ENCODE measurements at places on chromosomes 11 and 22.
A peak's percentile ranks its signal among the peaks of the same experiment; 100 is the strongest.

DNA sequence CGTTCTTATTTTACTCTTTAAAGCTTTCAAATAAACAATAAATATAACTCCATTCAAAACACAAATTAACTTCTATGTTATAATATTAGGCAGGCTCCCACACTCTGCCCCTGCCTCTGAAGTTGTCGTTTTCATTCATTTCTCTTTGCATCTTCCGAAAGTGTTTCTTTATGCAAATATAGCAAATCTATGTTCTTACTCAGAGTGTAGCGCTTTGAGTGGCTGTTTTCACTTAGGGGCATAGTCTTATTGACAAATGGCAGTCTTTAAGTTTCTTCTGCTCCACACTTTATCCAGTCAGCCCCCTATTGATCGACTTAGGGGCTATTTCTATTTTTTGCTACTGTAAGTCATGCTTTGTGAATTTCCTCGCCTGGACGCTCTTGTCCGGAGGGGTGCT is 45.3 kb upstream of the RTL6 start:
- DNase-seq, result no peak

- peak; percentile 72 for DNase-seq
These were observed 1.5 kb downstream of the SLC43A1 start for GRCh38 chr11:57513911-57514537.

DNA sequence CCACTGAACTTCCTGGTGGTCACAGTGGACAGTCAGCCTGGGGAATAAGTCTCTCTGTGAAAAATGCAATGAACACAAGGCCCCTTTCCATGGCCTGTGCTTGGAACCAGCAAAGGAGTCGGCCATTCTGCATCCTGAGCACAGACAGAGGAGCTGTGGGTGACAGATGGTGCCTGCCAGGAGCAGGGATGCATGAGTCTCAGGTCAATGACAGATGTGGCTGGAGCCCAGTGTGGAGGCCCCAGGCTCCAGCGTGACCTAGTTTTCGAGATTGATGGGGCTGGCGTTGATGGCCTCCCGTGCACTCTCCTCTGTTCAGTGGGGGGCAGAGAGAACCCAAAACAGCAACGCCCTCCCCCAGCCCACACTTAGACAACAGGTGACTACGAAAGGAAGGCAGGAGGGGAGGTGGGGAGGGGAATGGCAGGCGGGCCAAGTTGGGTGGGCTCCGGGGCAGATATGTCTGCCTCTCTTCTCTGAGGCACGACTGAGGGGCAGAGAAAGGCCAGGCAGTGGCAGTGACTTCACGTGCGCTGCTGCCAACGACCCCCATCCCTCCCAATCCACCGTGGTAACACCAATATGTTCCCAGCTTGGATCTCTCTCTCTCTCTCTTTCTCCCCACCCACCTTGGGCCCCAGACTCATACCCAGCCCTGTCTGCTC is 34.4 kb upstream of the CD5 start:
- peak; percentile 28 for DNase-seq

GRCh38 chr11:70671083-70671482 is 272.8 kb downstream of the CTTN start:
- no peak for DNase-seq

DNA sequence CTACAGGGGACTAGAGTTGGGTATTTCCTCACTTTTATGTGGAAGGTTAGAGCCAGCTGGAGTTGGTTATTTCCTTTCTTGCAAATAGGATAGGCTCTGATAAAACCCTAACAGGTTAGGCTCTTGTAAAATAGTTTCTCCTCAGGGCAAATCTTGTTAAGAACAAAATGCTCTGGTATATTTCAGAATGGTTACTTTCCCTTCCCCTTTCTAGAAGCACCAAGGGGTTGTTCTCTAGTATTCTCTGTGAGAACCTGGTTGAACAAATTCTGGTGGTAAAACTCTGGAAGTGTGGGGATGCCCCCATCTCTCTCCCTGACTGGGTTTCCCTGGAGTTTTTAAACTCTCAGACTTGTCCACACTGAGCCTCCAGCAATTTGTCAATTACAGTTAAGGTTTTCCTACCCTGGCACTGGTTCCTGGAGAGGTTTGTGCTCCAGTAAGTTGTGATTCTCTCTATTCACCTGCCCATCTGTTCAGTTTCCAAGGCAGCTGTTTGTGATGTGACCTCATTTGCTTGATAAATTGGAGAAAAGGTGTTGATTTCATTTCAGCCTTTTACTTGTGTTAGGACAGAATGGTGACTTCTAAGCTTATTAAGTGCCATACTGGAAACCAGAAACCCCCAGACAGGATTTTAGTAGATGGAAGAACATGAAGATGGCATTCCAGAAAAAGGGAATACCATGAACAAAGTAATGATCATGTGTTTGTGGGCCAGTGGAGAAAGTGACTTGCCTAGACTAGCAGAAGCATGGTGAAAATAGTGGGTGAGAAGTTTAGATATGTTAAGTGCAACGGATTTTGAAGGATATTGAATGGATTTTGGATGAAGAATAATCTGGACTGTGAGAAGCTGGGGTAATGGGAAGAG is 64.6 kb downstream of the EXT2 start:
- DNase-seq, result no peak

GRCh38 chr11:2573240-2574042 is 126.4 kb downstream of the KCNQ1OT1 start:
- peak; percentile 32 for DNase-seq

DNA sequence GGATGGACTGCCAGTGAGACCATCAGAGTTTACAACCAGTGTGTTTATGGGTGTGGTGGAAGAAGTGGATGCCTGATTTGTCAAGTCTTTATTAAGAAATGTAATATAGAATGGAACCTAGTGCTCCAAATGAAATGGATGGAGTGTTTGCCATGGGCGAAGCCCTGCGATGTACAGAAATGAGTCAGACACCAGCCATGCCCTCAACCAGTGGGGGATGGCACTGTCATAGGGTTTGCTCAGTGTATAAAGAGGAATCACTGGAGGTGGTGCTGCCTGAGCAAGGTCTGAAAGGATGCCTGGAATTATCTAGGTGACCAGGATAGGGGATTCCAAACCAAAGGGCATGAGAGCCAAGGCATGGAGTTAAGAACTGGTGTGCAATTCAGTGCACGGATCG is 120.9 kb upstream of the MTNR1B start:
- no peak for DNase-seq

- no peak for DNase-seq
These were observed 565.8 kb upstream of the LRRC4C start for GRCh38 chr11:42025121-42025803.

DNA sequence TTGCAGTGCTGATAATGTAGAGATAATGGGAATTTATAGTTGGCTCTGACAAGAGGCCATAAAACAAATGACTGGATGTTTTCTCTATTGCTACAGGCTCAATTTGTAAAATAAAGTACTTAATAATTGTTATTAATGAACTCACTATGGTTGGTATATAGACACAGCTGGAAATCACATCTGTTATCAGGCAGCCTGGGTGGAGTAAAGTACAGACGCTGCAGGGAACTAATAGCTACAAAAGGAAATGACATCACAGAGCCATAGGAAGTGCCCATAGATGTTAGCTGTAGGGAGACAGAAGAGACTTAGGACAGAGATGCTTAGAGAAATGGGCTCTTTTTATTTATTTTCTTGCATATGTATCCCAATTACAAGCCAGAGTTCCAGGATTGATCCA is 81.0 kb upstream of the SNX19 start:
- DNase-seq, result no peak

- DNase-seq, result no peak
These were observed 81.9 kb upstream of the SPON1 start for GRCh38 chr11:13880634-13881033.

- no peak for DNase-seq
These were observed 2.8 kb downstream of the CORO1B start for GRCh38 chr11:67440229-67441097.

DNA sequence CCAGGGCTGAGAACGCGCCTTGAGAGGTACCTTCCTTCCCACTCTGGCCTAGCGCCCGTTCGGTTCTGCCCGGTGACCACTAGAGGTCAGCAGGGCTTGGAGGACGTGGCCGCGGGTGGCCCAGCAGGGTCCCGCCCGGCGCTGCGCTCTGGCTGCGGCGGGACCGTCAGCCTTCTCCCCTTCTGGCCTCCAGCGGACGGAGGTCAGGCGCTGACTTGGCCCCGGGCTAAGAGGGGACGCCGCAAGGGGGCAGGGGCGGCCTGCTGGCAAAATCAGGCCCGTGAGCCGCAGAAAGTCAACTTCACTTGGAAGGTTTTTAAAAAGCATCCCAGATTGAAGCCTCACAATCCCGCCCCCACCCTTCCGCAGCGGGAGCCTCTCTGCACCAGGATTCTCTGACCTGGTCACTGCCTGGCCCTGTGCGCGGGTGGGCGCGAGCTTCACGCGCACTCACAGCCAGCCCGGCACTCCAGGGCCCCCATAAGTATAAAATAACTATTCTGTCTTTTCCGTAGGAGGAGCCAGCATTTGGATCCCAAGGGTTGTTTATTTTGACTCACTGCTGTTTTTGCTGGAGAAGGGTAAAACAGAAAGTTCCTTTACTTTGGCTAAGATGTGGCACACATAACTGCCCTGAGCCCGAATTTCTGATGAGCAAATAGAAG is 23.2 kb upstream of the ZBTB16 start:
- peak; percentile 88 for DNase-seq

GRCh38 chr22:50058906-50059880 is 1.1 kb upstream of the TTLL8 start:
- DNase-seq, result no peak

DNA sequence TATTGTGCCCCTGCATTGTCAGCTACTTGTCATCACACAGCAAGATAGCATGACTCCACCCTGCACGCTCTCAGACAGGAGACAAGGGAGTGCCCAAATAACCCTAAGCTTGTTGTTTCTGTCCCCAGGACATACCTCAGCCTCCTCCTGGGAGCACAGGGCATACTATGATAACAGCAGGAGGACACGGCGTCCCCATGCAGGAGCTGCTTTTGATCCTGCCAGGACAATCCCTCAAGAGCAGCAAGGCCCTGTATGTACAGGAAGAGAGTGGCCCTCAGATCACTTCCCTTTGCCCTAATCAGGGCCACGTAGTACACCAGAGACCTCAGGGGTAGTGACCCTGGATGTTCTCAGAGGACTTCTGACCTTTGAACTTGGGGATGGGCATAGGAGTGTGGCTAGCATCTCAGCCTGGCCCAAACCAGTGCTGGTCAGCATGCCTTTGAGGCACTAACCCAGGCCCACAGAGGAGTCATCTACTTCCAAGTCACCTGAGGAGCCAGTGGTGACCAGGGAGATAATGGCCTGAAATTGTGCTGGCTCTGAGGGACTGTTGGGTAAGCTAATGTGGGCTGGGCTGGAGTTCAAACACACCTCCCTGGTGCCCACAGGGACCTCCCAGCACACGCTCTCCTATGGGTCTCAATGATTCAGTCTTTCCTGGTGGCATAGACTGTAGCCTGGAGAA is 9.2 kb downstream of the APOA4 start:
- DNase-seq, result peak; percentile 94

- DNase-seq, result no peak
These were observed 7.8 kb upstream of the OSM start for GRCh38 chr22:30274437-30274812.

DNA sequence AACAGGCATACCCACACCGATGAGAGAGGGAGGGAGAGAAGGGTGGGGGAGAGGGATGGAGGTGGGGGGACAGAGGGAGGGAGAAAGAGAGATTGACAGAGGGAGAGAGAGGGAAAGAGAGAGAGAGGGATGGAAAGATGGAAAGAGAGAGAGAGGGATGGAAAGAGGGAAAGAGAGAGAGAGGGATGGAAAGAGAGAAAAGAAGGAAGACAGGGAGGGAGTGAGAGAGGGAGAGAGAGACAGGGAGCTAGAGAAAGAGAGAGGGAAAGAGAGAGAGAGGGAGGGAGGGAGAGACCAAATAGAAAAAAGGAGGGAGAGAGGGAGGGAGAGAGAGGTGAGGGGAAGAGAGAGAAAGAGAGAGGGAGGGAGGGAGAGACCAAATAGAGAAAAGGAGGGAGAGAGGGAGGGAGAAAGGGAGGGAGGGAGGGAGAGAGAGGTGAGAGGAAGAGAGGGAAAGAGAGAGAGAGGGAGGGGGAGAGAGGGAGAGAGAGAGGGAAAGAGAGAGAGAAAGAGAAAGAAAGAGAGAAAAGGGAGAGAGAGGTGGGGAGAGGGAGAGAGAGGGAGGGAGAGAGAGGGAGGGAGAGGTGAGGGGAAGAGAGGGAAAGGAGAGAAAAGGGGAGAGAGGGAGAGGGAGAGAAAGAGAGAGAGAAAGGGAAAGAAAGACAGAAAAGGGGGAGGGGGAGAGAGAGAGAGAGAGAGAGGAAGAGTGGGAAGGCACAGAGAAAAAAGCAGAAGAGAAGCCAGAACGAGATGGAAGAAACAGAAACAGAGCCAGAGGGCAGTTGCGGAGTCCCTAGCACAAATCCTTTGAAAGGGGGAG is 23.8 kb downstream of the MB start:
- no peak for DNase-seq

DNA sequence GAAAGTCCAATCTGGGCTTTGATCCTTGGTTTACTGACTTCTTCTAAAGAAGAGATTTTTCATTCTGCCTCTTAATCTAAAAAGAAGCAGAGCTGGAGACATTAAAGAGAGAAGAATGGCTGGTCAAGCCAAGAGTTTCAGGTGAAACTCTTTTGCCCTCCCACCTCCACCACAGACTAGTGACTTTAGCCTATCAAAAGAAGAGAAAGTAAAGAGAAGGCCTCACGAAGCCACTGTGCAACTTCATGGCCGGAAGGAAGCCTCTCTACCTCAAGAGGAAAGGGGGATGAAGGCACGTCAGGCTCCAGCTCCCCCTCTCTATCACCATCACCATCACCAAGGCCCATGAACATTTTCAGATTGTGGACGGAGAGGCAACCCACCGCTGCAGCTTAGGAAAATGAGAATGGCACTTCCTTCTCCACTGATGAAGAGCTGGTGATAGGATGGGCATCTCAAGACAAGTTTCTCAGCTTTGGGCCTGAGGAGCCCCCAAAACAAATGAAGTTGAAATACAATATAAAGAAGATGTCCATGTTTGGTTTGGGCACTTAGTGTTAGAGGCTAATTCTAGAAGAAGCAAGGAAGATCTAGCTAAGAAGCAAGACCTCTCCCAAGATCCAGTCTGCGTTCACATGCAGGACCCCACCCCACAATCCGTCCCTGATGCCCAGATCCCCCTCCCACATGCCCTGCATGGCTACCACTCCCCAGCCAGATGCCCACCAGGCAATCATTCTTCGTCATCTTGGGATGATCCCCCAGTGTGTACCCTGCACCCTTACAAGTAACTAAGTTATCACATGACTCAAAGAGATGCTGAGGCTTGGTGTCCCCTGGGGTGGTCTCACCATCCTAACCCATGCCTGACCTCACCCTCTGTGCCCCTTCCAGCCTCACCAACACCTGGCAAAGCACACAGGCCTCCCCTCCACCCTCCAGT is 52.6 kb downstream of the IGSF9B start:
- peak; percentile 26 for DNase-seq

- peak; percentile 27 for DNase-seq
These were observed 2.9 kb downstream of the PANX2 start for GRCh38 chr22:50173311-50173982.

Measured in right lobe of liver (tissue), 6 donors.